ENCODE measurements at places on chromosomes 1 and 21.
A peak's percentile ranks its signal among the peaks of the same experiment; 100 is the strongest.

- DNase-seq: no peak
Measured at GRCh38 chr1:39620659-39621165, 18.7 kb downstream of the HEYL start.

DNA sequence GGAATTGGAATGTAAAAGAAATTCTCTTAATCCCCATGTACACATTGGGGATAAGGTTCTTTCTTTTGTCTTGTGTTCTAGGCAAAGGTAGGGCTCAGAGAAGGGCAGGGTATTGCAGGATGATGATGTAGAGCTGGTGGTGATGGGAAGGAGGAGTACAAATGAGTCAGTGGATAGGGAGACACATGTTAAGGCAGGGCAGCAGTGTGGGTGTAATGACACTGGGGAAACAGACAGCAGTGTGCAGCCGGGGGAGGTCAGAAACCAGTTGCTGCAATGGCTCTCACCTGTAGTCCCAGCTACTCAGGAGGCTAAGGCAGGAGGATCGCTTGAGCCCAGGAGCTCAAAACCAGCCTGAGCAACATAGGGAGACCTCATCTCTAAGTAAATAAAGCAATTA, 5.1 kb downstream of the NLRP3 start:
- peak; percentile 19 for DNase-seq

DNA sequence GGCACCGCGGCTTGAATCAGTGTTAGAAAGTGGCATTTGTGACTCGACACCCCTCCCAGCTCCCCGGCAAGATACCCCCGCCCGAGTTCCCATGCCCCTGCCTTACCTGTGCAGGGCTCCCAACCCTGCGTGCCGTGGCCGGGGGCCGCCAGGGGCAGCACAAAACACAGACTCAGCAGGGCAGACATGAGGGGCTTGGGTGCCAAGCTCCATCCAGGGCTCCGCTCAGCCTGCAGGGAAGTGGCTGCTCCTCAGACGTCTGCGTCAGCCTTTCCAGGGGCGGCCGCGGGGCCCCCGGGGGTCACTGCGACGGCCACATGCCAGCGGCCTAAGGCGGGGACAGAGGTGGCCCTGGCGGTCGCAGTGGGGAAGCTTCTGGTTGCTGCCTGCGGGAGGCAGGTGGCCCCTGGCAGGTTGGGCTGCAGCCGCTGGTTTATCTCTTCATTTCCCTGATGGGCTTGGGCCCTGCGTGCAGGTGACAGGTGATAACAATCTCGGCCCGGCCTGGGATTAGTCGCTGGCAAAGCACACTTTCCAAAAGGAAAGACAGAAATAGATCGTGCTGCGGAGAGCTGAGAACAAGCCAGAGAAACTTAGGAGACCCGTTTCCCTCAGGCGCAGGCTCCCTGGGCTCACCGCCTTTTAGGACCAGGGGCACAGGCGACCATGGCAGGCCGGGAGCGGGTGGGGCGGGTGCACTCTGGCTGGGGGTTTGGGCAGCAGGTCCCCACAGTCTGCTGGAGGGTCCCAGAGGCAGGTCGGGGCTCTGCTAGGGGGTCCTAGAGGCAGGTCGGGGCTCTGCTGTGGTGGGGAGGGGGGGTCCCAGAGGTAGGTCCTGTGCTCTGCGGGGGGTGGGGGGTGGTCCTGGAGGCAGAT, at the start of gene TSPEAR:
Gene TSPEAR, minus strand, starts transcription at position 246 of the 876 bp plus-strand sequence. Its CDS starts 58 bp downstream, at position 188.
- no peak for DNase-seq

DNA sequence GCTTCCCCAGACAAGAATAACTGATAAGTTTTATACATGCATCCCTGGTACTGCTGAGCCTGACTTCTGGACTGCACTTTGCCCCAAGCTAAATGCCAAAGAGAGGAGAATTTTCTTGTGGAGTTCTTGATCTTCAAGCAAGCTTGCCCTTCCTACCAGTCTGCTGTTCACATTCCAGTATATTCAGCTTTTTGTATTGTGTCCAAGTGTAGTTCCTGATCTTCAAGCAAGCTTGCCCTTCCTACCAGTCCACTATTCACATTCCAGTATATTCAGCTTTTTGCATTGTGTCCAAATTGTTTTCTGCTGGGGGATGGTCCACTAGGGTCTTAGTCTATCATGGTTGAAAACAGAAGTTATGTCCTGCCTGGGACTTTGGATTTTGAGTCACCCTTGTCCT, 894 bp upstream of the TSEN15 start:
- DNase-seq: no peak

DNA sequence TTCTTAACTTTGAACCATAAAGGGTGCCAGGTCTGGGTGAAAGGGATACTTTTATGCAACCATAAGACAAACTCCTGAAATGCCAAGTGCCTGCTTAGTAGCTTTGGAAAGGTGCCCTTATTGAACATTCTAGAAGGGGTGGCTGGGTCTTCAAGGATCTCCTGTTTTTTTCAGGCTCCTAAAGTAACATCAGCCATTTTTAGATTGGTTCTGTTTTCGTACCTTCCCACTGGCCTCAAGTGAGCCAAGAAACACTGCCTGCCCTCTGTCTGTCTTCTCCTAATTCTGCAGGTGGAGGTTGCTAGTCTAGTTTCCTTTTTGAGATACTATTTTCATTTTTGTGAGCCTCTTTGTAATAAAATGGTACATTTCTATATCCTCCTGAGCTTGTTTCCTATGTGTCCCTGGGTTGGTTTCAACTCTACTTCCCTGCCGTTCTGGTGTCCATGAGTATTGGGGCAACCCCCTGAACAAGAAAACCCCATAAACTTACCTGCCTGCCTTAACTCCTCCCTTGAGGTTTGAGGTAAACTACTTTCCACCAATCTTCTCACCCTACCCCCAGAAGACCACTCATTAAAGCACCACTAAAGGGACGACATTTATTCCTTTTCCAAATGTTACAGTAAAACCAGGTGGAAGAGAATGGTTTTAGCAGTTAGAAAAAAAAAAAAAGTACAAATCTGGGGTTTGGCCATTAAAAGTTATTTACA, 2.6 kb downstream of the MARCKSL1 start:
- DNase-seq: no peak

- DNase-seq: no peak
Measured at GRCh38 chr1:58439946-58440345, 106.6 kb downstream of the OMA1 start.

GRCh38 chr1:214666674-214667073, 63.7 kb downstream of the CENPF start:
- DNase-seq: no peak

GRCh38 chr21:39587376-39587775, 25.4 kb upstream of the B3GALT5 start:
- no peak for DNase-seq

Measured in Daoy (cell line).